H4 (cell line): ENCODE measurements at places on chromosomes 3 and 15. TPM values are rescaled to one million over a fixed set of nuclear protein-coding genes. Genes with fewer than 3 reads are reported as not detected.

KBTBD8 gene
- total RNA-seq, result 2.6 and 2.9 TPM in 2 replicates

ZDHHC19 gene
- total RNA-seq, result not detected in 2 replicates

AMT gene
- 1.2 TPM in 1 of 2 replicates, not detected in the other for total RNA-seq

CRYGS gene
- 0.10 TPM in 1 of 2 replicates, not detected in the other for total RNA-seq

AEN gene
- 23.9 and 28.7 TPM in 2 replicates for total RNA-seq

PLSCR5 gene
- total RNA-seq, result not detected in 2 replicates
